Common myeloid progenitor, CD34-positive (primary cell): ENCODE measurements at places on chromosomes 16 and 17.

- no peak for DNase-seq
Measured at GRCh38 chr16:82185012-82185411, 15.0 kb upstream of the MPHOSPH6 start.

DNA sequence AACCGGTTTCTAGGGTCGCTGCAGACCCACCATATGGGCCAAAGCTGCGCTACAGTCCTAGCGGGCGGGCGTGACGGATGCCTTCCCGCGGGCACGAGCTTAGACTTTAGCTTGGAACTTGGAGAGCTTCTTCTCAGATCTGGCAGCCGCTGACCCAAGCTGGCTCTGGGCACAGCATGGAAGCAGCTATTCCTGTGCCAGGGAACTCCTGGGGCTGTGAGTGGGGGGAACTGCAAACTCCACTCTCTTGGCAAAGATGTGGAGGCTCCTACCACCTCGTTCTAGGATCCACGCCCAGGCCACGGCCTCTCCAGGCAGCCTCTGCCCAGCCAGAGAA lies 8.8 kb downstream of the FAAP100 start:
- DNase-seq, result no peak

DNA sequence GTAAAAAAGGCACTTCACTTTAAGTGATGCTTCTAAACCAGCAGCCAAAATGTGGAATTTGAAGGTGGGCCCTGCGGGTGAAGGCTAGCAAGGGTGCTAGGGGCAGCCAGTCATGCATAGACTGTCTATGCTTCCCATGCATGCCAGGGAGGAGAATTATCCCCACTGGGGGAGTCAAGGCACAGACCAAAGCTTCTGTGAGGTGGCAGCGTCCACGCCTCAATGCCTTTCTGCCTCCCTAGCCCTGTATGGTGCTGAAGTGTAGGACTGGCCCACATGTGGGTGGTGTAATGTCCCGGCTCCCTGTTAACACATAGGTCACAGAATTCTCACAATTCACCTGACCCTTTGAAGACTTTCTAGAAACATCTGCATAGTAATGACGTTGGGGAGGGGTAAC lies 1.9 kb downstream of the HS3ST2 start:
- DNase-seq, result no peak

DNA sequence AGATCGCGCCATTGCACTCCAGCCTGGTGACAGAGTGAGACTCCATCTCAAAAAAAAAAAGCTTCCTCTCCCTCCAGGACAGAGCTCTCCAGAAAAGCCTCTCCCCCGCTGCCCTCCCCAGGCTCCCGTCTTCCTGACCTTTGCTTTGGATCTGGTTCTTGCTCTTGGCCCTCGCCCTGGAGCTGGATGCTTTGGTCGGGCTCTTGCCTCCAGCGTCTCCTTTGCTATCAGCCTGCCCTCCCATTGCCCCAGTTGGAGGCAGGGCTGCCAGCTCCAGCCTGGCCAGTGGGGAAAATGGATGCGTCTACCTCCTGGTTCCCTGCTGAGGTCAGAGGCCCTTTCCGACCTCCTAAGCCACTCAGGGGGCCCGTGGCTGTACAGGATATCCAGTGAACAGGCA lies 35.9 kb downstream of the TRARG1 start:
- no peak for DNase-seq

DNA sequence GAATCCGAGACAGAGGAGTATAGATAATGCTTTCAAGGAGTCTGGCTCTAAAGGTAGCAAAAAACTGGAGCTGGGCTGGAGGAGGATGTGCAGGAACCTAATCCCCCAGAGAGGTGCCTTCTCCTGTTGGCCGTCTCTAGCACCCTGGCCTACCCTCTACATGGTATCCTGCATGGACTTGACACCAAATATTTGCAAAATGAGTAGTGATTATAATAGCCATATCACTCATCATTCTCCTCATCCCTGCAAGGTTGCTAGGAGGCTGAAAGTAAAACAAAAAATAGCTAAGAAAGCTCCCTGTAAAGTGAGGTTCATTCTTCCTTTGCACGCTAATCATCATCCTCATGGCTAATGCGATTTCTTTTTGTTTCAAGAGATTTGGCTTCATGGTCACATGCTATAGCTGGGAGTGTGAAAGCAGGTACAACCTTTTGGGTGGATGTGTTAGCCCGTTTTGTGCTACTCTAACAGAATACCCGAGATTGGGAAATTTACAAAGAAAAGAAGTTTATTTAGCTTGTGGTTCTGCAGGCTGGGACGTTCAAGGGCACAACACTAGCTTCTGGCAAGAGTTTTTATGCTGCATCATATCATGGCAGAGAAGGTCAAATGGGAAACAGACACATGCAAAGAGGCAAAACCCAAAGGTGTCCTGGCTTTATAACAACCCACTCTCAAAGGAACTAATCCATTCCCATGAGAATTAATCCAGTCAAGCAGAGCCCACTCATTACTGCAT lies 27.1 kb upstream of the CIITA start:
- DNase-seq, result no peak

- no peak for DNase-seq
Measured at GRCh38 chr17:61724777-61725176, 133.8 kb upstream of the NACA2 start.

DNA sequence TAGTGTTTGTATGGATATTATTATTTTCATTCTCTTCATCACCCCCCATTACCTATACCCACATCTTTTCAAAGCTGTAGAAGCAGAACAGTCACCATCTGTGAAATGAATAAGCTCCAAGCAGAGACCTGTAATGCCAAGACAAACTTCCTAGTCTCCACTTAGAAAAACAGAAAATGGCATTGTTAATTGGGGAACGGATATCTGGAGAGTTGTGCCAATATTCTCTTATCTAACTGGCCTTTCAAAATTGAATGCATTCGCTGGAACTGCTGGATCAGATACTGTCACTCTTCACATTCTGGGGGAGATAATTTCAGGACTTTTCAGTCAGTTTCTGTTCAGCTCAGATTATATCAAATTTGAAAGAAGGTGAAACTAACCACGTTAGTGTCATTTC lies 464.4 kb upstream of the GOT2 start:
- DNase-seq, result no peak

GRCh38 chr17:17229416-17230384 lies 7.3 kb downstream of the FLCN start:
- no peak for DNase-seq

DNA sequence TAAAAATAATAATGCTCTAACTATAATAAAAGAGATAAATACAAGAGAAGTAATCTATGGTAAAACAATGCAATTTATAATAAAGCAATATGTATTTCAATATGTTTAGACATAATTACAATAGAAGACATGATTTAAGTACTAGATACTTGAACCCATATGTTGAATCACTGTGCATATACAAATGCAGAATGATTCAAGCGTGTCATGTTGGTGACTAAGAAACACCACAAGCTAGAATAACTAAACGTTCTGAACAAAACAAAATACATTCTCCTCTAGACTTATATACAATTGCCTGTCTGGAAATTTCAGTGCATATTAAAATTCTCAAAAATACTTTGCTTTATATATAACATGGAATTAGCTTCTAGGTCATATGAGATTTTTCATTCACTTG lies 11.2 kb downstream of the TADA2A start:
- DNase-seq, result no peak

GRCh38 chr16:48949636-48950035 lies 332.0 kb downstream of the CBLN1 start:
- no peak for DNase-seq

DNA sequence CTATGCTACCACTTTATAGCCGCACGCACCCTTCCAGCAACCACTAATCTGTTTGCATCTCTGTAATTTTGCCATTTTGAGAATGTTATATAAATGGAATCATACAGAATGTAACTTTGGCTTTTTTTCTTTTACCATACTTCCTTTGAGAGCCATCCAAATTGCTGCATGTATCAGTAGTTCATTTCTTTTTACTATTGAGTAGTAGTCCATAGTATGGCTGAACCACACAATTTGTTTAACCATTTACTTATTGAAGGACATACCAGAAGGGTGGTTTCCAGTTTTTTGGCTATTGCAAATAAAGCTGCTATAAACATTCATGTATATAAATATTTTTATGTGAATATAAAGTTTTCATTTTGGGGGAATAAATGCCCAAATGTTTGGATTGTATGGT lies 8.8 kb downstream of the TENT4B start:
- DNase-seq, result no peak

DNA sequence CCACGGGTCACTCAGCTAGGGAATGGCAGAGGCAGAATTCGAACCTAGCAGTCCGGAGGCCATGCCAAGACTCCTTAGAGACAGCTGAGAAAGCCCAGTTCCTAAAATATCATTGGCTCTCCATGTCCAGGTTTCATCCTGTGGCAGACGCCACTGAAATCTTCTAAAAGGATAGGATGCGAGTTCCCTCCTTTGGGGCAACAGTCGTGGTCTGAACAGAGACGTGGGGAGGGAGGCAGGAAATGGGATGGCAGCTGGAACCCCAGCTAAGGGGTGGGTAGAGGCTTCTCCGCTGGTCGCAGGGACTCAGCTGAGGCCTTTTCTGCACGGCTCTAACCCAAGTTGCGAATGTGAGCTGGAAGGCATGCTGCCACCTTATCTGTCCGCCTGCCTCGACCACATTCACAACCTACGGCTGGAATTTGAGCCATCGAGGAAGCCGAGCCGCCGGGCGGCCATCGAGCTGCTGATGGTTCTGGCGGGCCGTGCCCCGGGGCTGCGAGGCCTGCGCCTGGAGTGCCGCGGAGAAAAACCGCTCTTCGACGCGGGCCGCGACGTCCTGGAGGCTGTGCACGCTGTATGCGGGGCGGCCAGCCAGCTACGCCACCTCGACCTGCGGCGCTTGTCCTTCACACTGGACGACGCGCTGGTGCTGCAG lies 1.9 kb upstream of the HSF4 start:
- no peak for DNase-seq
